Fibroblast of skin of left quadriceps (primary cell): ENCODE measurements at places on chromosomes 5 and 9.

- DNase-seq, result no peak
Observed at GRCh38 chr5:82154776-82155175, 123.4 kb downstream of the RPS23 start.

- no peak for DNase-seq
Observed at GRCh38 chr5:6937677-6938076, 224.4 kb downstream of the TENT4A start.

DNA sequence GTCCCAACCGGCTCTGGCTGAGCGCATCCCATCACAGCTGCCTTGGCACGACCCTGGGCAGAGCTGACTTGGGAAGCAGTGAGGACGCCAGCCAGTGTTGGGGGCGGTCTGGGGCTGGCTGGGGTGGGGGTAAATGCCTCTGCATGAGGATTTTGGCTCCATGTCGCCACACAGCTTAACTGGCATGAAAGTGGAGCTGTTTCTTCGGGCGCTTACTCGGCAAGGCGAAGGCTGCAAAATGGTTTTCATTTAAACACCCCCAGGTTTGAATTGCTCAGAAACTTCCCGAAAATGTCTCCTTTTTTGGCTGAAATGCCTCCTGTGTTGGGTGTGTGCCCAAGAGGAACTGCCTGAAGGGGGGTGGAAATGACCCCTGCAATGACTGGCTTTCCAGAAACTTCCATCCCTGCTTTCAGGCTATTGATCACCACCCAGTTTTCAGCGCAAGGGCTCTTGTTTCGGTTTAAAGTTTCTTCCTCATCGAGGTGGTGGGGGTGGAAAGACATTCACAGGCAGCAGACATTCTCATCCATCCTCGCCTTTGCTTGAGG is 38.3 kb downstream of the PTGES start:
- no peak for DNase-seq

DNA sequence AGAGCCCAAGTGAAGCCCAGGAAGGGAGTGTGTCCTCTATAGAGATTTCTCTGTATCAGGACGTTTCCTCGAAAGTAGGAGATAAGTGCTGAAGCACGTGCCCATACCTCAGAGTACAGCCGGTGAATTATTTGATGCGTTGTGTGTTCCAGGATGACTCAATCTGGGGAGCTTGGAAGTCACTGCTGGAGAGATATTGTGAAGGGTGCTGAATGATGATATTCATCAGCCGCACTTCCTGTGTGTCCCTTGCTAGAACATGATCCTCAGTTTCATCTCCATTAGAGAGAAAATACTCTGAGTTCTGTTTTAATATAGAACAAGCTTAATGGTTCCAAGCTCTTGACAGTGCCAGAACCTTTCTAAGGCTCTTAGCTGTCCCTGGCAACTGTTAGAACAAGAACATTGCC is 402.3 kb upstream of the ADAMTSL1 start:
- DNase-seq, result no peak

DNA sequence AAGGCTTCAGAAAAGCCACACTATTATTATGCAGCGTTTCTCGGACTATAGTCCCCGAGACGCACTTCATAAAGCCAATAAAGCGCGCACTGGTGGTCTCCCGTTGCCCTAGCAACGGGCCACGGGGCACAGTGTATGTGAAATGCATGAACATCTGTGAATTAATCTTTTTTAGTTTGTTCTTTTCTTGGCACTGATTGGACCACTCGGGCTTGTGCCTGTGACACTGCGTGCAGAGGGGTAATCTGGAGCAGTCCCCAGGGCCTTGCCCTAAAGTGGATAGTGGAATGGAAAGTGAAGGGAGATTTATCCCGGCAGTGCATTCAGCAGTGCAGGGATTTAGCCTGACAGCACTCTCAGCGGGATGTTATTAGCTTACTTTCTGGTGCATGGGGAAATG is 92.1 kb downstream of the TLE4 start:
- DNase-seq, result no peak

DNA sequence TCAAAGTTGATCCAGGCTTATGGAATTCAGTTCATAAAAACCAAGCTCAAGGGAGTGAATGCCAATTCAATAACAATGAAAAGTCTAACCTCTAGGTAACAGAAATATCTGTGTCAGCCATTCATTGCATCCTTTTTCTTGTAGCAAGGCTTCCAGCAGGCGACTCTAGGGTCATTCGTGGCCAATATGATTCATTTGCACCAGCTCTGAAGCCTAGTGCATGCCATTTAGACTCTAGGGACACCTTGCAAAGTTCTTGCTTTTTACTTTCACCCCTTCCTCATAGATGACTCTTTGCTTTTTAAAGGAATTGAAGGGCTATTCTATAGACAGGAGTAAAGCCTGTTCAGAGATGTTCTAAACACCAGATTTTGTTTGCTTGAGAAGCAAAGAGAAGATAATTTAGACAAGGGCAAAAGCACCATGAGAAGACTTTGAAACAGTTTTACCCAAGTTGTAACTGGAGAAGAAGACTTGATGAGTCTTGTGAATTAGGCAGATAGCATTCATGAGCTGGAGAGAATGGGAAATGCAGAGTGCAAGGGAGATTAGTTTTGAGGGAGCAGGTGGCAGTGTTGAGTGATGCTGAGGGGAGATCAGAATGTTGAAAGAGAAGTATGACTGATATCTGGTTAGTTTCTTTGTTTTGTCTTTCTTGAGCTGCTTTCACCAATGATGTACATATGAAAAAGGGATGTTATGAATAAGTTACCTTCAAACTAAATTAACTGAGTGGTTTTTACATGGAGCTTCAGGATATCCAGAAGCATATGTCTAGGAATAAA is 94.5 kb downstream of the F2RL2 start:
- DNase-seq, result no peak

DNA sequence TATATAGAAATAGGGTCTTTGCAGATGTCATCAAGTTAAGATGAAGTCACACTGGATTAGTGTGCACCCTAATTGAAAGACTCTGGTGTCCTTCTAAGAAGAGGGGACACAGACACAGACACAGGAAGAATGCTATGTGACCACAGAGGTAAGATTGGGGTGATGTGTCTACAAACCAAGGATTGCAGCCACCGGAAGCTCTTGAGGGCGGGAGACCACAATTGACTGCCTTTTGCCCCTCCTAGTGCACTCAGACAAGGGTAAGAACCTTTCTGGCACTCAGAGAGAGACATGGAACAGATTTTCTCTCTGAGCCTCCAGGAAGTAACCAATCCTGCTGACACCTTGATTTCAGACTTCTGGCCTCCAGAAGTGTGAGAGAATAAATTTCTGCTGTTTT is 51.2 kb upstream of the ARAP3 start:
- no peak for DNase-seq

- no peak for DNase-seq
Observed at GRCh38 chr5:113054899-113055298, 78.3 kb downstream of the DCP2 start.

DNA sequence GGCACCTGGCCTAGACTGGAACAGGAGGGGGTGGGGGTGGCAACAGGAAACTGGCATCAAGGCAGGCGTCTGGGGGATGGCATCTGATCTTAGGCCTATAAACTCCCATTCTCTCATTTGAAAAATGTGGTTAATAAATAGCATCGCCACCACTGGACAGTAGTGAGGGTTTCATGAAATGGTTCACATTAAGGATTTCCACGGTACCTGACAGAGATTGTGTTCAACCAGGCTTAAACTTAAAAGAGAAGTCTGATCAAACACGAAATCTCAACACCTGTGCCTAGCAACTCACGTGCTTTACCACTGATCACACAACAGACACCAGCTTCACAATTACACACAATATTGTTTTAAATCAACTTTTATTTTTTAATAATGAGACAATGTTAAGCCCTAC is 3.0 kb downstream of the DENND1A start:
- no peak for DNase-seq

GRCh38 chr9:81414836-81415235 is 274.5 kb downstream of the TLE1 start:
- no peak for DNase-seq

GRCh38 chr5:127392762-127393161 is 102.2 kb downstream of the MEGF10 start:
- no peak for DNase-seq

GRCh38 chr5:13249854-13250253 is 694.6 kb downstream of the DNAH5 start:
- no peak for DNase-seq

- no peak for DNase-seq
Observed at GRCh38 chr5:38417658-38418017, 138.8 kb downstream of the LIFR start.

DNA sequence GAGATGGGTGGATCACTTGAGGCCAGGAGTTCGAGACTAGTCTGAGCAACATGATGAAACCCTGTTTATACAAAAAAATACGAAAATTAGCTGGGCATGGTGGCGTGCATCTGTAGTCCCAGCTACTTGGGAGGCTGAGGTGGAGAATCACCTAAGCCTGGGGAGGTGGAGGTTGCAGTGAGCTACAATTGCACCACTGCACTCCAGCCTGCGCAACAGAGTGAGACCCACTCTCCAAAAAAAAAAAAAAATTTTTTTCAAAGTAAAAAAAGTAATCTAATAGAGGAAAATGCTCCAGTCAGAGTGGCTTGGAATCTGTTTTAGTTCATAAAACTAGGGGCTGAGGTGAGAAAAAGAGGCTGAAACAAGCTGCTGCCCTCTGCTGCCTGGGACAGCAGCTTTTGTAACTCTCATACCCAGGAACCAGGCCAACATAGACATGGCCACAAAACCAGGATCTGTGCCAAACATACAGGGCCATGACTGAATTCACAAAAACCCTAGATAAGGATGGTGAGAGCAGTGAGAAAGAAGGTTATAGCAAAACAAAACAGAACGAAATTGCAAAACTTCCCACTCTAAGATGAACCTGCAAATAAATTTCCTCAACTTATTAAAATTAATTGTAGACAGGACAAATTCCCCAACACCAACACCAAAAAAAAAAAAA is 13.1 kb upstream of the DCAF12 start:
- DNase-seq, result peak; percentile 51

DNA sequence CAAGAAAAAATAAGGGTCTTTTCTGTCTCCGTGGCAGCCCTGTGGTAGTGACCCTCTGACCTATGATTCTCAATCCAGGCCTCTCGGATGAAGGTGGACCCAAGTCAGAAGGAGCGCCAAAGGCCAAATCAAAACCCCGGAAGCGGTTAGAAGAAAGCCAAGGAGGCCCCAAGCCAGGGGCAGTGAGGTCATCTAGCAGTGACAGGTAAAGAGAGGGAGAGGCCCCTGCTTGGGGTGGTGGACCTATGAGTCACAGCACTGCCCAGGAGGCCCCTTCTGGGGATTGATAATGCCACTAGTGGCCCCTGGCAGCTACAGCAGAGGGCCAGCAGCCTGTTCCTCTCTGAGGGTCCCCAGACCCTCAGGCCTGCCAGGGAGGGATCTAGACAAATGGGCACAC is 6.4 kb upstream of the SLC2A8 start:
- DNase-seq, result no peak

- peak; percentile 67 for DNase-seq
Observed at GRCh38 chr5:72363166-72363802, 43.1 kb downstream of the PTCD2 start.

GRCh38 chr5:93461756-93462155 is 119.3 kb downstream of the NR2F1-AS1 start:
- DNase-seq, result no peak

DNA sequence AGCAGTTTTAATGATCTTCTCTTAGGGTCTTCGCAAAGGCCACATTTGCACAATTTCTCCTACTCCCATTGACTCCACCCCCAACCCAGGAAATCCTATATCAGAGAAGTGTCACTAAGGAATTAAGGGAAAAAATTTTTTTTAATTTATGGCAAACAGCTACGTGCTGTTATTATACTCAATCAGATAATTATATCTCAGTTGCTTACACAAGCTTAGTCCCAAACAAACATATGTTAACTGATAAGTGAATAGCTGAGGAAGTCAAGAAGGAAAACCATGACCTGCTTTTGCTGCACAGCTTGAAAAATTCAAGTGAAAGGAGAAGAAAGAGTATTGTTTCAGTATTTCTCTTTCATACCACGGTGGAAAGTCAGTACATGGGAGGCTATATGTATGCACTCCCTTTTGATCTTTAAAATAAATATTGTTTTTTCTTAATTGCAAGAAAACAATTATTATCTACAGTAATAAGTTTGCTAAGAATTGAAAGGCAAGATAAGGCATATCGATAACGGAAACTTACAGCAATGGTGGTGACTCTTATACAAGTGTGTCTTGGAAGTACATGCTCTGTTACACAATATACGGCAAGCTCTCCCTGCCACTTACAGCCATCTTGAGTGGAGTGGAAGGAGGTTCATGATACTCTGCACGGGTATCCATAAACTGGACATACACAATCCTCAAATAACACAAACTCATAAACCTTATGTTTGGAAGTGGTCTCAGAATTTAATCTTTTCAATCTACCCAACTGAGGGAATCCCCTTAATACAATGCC is 167.9 kb upstream of the FREM1 start:
- no peak for DNase-seq

DNA sequence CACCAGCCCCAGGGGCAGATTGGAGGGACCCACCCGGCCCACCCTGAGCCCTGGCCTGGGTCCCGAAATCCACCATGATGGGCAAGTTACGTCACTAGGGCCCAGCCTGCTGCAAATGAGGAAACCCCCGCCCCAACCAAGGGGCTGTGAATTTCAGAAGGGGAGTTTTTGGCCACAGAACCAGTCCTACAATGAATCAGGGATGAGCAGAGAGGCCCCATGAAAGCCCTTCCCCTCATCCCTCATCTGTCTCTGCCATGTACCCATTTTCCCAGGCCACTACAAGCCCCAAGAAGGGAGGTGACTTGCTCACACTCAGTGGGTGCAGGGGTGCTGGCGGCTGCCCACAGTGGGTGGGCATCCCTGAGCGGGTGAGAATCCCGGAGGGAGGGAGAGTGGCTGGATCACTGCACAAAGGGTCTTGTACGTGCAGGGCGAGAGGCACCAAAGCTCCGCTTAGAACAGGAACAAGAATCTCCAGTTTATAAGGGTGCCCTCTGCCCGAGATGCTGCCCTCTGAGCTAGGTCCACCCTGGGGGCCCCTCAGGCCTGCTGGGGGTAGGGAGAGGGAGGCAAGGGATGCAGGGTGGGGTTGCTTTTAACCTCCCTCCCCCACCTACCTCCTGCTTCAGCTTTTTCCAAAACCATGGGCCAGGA is 10.4 kb upstream of the TCF7 start:
- DNase-seq, result no peak

- no peak for DNase-seq
Observed at GRCh38 chr9:110208031-110208430, at the start of gene C9orf152. C9orf152 (minus strand) TSS chr9:110208159; CDS start chr9:110207579, 580 bp downstream.

DNA sequence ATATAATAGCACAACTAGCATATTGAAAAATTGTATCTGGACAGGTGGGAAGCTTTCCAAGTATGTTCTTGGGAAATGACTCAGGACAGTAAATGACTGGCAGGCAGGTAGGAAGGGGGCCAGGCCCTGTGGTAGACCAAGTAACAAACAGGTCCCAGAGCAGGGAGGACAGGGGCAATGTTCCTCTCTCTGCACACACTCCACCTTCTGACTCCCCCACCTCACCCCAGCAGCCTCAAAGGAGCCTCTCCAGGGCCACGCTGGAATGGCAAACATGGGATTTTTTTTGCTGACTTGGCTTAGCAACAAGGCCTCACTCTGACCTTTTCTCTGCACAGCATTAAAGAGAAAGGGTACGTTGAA is 31.1 kb upstream of the IQGAP2 start:
- no peak for DNase-seq
